Thymus (tissue), 14 donors: ENCODE measurements at places on chromosomes 2 and 18. TPM values are rescaled to one million over a fixed set of nuclear protein-coding genes. Genes with fewer than 3 reads are reported as not detected.

The BCL2 gene
- polyA plus RNA-seq: 11.7 TPM

The NR4A2 gene
- polyA plus RNA-seq: 4.4 TPM

The PSMA8 gene
- polyA plus RNA-seq: 0.84 TPM

- DNase-seq: peak; percentile 42
Measured at GRCh38 chr2:144183727-144184126, 336.2 kb downstream of the ZEB2 start.

DNA sequence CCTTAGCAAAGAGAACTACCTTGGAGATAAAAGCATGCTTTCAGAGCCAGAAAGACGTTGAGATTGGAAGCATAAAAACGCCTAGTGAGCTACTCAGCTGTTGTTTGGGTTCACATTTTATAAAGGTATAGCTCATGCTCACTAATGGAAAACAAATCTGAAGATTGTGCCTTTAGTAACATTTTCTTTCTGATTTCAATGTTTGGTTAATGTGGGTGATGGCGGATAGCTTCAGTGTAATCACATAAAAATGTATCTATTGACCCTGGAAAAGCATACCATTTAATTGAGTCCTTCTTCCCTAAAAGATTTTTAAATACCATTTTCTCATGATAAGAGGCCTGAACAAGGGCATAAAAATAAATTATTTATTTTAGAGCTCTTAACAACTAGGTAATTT lies 73.4 kb downstream of the DTNA start:
- no peak for DNase-seq

DNA sequence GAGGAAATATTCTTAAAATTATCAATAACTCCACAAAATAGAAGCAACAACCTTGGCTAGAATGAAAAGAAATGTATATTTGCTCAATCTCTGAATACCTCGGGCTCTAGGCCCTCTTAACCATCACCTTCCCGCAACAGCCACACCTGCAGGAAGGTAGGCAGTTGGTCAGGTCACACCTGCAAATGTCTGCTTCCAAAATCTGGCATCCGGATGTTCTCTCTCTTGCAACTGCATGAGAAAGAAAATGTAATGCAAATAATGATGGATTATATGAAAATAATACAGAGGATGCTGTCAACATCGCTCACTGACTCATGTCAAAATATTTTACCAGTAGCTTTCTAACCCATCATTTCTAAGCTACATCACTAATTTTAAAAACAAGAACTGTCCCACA lies 148.3 kb downstream of the SATB2 start:
- DNase-seq: no peak

- no peak for DNase-seq
Measured at GRCh38 chr2:238720232-238720672, 127.6 kb upstream of the TWIST2 start.

DNA sequence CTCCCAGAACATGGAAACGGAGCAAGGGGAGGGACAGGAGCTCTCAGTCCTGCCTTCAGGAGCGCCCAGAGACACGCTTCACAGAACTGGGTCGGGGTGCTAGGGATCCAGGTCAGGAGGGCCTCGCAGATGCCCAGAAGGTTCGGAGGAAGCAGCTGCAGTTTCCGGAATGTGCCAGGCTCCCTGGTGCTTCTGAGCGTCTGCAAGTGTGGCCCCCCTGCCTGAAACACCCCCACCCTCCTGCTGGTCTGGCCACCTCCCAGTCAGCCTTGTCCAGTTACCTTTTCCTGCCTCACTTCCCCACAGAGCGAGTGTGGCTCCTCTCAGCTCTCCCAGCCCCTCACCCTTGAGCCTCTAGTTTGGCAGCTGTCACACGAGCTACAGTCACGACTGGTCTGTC lies 88.3 kb upstream of the TAF1B start:
- DNase-seq: no peak

- no peak for DNase-seq
Measured at GRCh38 chr18:23353459-23353858, 99.6 kb upstream of the RIOK3 start.

GRCh38 chr2:235793163-235793752 lies 299.4 kb downstream of the AGAP1 start:
- DNase-seq: no peak

DNA sequence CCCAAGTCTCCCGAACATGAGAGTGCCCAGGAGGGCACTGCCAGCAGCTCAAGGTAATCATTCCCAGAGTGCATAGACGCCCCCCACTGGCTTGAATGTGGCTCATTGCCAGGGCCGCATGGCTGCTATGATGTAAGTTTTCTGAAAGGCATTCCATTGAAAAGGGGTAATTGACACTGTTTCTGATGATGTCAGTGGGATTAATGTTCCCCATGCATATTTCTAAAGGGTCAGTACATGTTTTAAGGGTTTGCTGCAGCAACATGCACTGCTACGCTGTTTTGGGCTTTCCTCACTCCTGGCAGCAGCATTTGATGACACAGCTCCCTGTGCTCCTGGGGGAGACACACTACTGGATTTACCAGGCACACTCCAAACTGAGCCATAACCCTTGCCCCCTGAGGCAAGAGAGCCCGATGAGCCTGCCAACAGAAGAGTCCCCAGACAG lies 36.7 kb downstream of the KIAA2012 start:
- no peak for DNase-seq

DNA sequence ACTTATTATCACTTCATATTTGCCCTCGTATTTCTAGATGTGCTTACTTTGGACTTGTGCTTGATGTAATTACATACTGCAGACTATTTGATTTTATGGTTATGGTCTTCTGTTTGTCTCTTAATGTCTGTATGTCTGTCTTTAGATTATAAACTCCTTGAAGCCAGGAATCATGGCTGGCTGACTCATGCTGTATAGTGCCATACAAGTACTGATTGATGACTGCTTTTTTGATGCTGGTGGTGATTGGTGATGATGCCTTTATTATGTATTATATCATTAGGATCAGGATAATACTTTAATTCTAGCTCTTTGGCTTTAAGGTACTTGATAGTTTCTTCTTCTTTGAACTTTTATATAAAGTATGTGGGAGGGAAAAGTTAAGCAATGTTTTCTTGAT lies 17.3 kb downstream of the SMCHD1 start:
- DNase-seq: no peak

DNA sequence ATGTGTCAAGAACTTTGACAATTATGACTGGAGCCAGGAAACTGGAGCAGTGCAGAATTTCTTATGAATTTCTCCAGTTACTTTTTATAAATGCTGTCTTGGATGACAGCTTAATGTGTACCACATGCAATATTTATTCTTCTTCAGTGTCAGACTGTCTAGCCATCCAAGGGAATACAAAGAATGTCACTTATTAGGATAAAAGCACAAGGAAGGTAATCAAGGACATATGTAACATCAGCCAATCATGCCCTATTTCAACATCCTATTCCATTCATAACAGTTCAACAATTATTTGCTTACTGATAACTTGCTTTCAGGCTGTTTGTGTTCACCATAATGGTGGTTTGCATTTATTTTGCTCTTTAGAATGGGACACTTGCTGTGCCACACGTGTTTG lies 139.8 kb downstream of the OLA1 start:
- no peak for DNase-seq

DNA sequence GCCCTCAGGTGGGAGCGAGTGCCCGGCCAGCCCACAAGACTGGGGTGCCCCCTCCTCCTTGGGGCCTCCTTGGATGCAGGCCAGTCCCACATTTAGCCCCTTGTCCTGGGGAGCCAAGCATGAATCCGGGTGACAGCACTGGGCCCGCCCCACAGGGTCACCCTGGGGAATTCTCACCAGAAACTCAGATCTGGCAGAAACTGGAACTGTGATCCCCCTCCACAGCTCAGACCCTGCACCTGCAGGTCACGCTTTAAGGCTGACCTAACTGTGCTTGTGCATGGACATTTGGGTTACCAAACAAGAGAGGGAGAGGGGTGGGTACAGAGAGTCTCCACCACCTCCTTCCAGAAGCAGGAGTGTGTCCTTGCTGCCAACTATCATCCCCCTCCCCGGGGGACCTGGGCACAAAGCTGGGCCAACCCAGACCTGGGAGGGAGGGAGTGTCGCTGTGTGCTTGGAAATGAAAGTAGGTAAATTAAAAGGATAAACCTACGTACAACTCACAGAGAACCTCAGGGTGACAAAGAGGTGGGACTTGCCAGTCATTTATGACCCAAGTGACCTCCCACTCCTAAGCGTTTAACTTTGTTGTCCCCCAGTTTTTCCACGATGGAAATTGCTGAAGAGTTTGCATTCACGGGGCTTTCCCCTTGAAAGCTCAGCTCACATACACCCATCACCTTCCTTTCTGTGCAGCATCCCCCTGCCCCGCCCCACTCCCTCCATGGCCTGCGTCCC lies 9.1 kb downstream of the ITM2C start:
- DNase-seq: no peak

DNA sequence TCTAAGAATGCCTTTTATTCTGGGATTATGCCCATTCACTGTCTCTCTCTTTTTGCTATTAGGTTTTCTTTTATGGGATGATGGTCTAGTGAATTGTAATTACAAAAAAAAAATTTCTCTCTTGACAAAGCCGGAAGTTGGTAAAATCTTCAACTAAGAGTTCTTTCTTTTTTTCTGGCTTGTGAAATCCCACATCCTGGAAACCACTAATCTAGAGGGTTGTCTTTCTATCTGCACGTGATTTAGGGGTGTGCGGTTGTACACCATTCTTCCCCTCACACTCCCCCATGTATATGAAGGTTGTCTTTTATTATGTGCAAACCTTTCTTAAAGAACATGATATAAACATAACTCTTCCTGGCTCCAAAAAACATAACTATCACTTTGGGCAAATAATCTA lies 52.0 kb downstream of the GATA6 start:
- DNase-seq: no peak
